ENCODE measurements at places on chromosomes 1 and 21.

- DNase-seq = no peak
Observed at GRCh38 chr1:15723631-15724246, 12.3 kb upstream of the SLC25A34 start.

DNA sequence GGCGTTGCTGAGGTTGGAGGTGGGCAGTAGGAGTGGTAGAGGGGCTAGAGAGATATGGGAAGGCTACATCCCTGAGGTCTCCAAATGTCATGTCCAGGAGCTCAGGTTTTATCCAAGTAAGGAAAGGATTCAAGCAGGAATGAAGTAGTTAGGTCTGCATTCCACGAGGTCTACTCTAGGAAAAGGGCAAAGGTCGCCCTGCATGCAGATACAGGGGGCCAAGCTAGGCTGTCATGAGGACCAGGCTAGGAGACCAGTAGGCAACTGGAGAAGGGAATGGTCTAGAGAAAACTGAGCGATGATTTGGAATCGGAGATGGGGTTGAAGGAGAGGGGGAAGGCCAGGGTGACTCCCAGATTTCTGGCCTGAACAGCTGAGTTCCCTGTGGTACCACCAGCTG lies 48.7 kb downstream of the IRF2BP2 start:
- DNase-seq = no peak

DNA sequence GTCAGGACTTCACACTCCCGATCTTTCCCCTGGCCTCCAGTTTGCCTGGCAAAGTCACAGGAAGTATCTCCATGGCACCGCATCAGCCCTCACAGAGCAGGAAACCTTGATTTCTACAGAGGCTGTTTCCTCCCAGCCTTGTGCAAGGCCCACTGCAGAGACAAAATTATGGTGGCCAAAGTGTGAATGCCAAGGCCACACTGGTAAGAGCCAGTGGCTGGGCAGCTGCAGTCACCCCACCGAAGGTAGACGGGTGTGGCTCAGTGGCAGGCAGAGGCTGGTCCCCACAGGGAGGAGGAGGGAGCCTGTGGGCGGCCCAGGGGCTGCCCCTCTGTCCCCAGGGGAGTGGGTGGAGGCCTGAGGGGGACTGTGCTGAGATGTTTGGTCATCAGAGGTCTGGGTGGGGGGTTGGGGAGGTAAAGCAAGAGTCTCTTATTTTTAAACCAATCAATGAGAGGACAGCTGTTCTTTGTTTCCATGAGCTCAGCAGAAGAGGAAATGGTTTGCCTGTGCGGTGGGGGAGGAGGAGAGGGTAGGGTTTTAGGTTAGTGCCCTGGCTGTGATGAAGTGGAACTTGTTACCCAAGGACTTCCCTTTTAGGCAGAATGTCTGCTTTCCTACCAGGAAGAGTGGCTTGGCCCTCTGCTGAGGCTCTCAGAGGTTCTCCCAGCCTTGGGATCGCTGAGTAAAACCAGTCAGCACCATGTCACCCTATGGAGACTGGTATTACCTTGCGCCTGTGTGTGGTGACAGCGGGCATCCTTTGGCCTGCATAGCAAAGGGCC lies 18.0 kb upstream of the BTG2 start:
- DNase-seq = peak; percentile 88

GRCh38 chr1:42963378-42964043 lies 4.8 kb upstream of the SLC2A1 start:
- DNase-seq = no peak

DNA sequence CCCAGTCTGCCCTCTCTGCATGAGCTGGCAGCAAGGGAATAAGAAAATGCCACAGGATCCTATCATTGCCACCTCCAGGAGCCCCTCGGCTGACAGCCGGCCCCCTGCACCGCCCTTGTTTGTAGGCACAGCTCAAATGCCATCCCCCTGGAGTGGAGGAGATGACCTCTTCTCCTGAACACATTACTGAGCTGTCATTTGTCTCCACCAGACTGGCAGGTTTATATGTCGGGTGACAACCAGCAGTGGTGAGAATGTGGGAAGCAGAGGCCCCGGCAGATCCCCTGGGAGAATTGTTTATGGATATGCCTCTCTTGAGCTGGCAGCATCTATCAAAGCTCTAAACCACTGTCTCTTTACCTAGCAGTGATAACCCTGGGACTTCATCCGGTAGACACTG lies 135.4 kb upstream of the FMN2 start:
- no peak for DNase-seq

GRCh38 chr1:96039910-96040309 lies 681.7 kb upstream of the PTBP2 start:
- no peak for DNase-seq

- no peak for DNase-seq
Observed at GRCh38 chr1:152613511-152613910, at the start of gene LCE3B. LCE3B (plus strand) TSS chr1:152613811; CDS start chr1:152613811, 0 bp downstream.

DNA sequence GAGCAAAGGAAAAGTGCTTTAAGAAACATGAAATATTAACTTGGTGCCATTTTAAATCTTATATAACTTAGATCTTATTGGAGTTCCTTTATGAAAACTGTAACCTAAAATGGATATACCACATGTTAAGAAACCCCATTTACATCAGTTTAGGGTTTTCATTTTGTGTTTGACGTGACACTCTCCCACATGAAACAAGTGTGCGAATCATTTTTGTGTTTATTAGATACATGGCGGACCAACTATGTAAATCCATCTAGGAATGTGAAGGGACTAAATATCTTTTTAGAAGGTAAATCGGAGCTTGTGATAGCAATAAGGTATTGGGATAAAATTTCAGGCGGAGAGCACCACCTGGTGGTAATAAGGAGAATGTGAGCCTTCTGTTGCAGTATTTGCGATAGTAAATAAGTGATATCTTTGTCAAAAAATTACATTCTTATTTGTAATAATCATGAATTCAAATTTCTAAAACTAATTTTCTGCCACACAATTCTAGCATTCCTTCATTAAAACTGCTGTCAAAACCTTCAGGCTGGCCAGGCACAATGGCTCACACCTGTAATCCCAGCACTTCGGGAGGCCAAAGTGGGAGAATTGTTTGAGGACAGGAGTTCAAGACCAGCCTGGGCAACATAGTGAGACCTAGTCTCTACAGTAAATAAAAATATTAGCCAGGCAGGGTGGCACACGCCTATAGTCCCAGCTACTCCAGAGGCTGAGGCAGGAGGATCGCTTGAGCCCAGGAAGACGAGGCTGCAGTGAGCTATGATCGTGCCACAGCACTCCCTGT lies 31.3 kb downstream of the SMAP2 start:
- no peak for DNase-seq

GRCh38 chr1:223628233-223629125 lies 37.0 kb downstream of the CAPN8 start:
- peak; percentile 71 for DNase-seq

DNA sequence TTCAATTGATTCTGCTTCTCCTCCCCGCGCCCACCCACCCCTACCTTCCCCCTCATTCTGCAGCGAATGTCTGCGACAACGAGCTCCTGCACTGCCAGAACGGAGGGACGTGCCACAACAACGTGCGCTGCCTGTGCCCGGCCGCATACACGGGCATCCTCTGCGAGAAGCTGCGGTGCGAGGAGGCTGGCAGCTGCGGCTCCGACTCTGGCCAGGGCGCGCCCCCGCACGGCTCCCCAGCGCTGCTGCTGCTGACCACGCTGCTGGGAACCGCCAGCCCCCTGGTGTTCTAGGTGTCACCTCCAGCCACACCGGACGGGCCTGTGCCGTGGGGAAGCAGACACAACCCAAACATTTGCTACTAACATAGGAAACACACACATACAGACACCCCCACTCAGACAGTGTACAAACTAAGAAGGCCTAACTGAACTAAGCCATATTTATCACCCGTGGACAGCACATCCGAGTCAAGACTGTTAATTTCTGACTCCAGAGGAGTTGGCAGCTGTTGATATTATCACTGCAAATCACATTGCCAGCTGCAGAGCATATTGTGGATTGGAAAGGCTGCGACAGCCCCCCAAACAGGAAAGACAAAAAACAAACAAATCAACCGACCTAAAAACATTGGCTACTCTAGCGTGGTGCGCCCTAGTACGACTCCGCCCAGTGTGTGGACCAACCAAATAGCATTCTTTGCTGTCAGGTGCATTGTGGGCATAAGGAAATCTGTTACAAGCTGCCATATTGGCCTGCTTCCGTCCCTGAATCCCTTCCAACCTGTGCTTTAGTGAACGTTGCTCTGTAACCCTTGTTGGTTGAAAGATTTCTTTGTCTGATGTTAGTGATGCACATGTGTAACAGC lies 339.9 kb downstream of the NTNG1 start:
- no peak for DNase-seq

DNA sequence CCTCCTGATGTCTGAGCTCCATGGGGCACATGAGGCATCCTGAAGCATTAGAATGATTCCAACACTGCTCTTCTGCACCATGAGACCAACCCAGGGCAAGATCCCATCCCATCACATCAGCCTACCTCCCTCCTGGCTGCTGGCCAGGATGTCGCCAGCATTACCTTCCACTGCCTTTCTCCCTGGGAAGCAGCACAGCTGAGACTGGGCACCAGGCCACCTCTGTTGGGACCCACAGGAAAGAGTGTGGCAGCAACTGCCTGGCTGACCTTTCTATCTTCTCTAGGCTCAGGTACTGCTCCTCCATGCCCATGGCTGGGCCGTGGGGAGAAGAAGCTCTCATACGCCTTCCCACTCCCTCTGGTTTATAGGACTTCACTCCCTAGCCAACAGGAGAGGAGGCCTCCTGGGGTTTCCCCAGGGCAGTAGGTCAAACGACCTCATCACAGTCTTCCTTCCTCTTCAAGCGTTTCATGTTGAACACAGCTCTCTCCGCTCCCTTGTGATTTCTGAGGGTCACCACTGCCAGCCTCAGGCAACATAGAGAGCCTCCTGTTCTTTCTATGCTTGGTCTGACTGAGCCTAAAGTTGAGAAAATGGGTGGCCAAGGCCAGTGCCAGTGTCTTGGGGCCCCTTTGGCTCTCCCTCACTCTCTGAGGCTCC lies 11.1 kb upstream of the RASSF5 start:
- DNase-seq = no peak

DNA sequence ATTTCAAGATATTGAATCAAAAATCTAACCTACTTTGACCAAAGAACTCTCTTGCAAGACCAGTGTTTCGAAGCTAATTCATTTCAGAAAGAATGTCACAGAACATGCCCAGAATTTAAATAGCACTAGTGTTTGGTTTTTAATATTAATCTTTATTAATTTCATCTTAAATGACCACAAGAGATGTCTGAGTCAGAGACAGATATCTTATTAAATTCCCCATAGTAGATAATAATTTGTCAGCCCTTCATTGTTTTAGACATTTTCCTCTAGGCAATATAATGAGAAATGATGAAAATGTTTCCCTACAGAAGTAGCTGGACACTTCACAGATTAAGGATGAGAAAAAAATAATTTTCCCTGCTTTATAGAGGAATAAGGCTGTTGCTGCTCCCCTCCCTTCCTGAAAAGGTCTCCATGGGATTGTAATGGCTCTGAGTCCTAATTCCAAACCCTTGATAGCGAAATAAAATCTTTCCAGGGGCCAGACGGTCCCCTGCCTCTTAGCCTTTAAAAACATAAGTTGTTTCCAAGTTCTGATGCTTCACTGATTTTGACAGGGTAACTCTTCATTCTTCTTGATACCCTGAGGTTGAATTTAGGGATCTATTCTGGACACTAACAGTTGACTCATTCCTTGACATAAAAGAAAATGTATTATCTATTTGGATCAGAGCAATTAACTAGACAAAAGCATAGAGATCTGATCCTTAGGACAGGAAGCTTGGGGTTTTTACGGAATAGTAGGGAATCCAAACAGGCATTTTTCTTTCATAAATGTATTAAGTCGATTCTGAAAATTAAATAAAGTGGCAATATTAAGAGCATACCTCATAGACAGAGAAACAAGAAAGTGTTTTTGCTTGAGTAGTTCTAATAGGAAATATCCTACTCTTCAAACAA lies 820.8 kb downstream of the BRINP3 start:
- no peak for DNase-seq

- no peak for DNase-seq
Observed at GRCh38 chr1:178724376-178724727, 692 bp upstream of the RALGPS2 start.

GRCh38 chr1:56370513-56370912 lies 208.8 kb downstream of the PLPP3 start:
- DNase-seq = no peak

GRCh38 chr1:167661527-167662426 lies 31.7 kb downstream of the RCSD1 start:
- no peak for DNase-seq

DNA sequence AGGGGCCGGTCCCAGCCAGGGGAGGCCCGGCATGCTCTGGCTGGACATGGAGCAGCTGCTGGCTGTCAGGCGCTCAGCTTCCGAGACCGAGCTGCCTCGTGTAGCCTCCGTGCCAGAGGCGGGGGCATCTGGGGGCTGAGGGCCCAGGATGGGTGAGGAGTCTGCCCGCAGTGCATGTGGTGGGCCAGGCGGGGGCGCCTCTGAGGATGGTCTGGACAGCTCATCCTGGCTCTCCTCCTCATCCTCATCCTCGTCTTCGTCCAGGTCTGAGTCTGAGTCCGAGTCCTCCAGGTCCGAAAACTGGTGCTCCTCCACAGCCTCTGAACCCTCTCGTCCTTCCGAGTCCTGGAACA lies 28.9 kb upstream of the EDN2 start:
- DNase-seq = no peak

DNA sequence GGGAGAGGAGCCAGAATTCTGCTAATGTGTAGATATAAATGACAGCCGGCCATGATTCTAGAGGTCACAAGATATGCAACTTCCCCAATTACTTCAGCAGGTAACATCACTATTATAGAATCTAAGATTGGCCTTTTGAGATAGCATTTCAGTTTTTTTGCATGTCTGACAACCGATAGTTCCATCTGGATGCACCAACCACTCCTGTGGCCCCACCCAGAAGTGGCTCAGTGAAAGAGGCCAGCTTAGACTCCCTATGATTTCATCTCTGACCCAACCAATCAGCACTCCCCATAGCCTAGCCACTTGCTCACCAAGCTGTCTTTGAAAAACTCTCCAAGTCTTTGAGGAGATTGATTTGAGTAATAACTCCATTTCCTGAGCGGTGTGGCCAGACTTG lies 30.3 kb upstream of the NUF2 start:
- DNase-seq = no peak

DNA sequence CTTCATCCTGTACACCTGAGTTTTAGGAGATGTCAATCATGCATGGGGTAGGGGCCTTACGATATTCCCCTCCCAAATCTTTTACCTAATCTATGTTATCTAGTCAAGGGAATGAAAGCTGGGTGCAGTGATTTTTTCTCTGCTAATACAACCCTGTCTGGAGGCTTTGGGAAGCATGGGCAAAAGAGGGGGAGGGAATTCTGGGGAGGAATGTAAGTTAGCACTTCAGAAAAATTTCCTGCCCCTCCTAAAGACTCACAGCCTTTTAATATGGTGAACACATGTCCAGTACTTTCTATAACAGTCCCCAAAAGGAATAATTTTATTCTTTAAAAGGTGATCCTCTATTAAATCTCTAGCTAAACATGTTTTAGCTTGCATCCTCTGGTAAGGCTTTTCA lies 25.6 kb upstream of the PRELP start:
- DNase-seq = no peak

GRCh38 chr1:7962014-7962335 lies 464 bp downstream of the PARK7 start:
- no peak for DNase-seq

All from upper lobe of right lung (tissue), 1 donor.